ENCODE measurements at places on chromosomes 2 and 18.

- DNase-seq, result no peak
Observed at GRCh38 chr2:55001716-55002115, 48.5 kb downstream of the RTN4 start.

- DNase-seq, result no peak
Observed at GRCh38 chr2:46181789-46182530, 115.2 kb upstream of the EPAS1 start.

DNA sequence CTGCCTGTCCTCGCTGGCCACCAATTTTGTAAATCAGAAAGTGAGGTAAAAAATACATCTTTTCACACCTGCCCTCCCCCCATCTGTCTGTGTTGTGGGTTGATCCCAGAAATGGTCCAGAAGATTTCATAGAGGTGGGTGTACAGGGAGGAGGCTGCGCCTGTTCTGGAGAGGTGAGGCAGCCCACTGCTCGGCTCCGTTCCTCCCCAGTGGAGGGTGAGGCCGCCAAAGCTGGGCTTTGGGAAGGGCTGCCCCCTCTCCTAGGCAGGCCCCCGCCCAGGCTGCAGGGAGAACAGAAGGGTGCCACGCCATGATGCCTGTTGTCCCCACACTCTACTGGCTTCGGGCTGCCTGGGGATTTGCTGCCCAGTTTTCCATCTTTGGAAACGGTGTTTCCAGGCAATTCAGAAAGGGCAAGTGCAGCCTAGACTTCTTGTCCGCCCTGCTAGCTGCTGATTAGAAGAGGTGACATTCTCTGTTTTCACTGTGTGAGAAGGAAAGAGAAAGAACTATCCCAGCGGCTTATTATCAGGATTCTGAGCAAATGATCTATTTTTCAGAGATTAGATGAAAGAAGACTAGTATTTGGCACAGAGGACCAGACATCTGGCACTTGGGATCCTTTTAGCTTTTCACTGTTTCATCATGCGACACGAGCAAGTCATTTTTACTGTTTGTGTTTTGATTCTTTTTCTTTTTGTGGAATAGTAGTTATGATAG, 18.7 kb downstream of the SMARCAL1 start:
- DNase-seq, result no peak

GRCh38 chr2:200077210-200077650, 121.8 kb downstream of the MAIP1 start:
- DNase-seq, result no peak

DNA sequence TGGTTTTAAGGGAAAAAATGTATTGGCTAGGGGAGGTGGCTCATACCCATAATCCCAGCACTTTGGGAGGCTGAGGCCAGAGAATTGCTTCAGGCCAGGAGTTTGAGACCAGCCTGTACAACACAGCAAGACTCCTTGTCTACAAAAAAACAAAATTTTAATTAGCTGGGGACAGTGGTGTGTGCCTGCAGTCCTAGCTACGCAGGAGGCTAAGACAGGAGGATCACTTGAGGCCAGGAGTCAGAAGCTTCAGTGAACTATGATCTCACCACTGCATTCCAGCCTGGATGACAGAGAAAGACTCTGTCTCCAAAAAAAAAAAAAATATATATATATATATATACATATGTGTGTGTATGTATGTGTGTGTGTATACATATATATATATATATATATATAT, 18.5 kb downstream of the CCDC88A start:
- DNase-seq, result no peak

GRCh38 chr2:118091140-118091478, 2.8 kb downstream of the INSIG2 start:
- no peak for DNase-seq

DNA sequence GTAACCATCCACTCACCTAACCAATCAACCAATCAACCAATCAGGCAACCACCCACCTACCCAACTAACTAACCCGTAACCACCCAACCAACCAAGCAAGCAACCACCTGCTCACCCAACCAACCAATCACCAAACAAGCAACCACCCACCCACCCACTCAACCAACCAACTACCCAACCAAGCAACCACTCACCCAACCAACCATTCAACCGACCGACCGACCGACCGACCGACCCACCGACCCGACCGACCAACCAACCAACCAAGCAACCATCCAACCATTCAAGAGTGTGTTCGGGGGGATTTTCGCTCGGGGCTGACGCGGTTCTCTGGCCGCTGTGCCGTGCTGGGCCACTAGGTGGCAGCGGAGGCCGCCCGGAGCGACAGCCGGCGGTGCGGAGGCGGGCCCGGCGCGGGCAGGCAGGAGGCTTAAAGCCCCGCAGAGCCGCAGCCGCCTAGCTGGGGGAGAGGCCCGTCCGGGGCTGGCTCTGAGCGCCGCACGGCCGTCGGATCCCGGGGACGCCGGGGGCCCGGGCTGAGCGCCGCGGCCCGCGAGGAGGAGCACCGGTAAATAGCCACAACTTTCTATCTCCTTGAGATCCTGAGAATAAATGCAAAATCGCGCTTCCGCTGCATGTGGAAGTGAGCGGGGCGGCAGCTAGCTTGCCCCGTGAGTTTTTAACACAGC, at the start of gene MC5R:
Gene MC5R (plus strand): TSS at position 443 of the 689 bp plus-strand sequence. CDS start 1,617 bp downstream, outside the sequence.
- DNase-seq, result peak; percentile 26

DNA sequence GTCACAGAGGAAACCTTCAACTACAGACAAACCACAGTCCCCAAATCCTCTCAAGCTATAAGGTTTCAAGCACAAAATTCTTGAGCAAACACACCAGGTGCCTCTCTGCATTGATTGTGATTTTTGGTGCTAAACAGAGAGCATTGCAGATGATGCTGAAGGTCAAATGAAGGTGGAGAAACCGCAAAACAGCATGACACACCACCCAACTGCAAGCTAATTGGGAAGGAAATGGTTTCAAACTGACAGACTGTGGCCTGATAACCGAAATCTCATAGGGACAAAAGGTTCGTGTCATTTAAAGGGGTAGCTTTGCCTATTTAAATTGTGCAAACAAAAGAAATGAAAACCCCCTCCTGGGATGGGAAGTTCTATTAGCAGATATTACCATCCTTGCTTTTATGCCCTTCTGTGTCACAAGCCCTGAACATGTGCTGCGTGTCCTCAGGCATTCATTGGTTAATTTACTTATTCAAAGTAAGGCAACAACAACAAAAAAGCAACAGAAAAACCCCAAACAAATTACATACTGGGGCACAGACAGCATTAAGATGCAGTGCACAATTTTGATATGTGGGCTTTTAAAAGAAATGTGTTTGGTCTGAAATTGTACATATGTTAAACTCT, 154.9 kb downstream of the AQP4 start:
- DNase-seq, result no peak

GRCh38 chr2:23093513-23093912, 291.5 kb upstream of the KLHL29 start:
- no peak for DNase-seq

DNA sequence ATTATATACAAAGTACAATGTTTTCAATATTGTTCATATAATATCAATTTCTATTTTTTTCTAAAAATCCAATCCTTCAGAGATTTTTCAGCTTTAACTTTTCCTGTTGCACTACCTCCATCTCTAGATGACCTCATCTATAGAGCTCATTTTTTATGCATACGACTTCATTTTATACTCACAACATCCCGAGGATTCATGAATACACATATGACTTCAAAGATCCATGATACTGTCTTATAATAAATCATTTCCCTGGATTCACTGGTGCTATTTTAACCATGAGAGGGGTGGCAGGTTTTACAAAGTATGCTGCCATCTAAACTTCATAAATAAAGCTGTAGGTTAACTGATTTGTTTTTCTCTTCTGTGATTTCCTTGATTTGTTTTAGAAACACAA, 694.6 kb downstream of the EPHA4 start:
- no peak for DNase-seq

GRCh38 chr2:117562654-117563053, 251.8 kb upstream of the DDX18 start:
- no peak for DNase-seq

- no peak for DNase-seq
Observed at GRCh38 chr2:131033786-131034121, 59.5 kb downstream of the FAM168B start.

DNA sequence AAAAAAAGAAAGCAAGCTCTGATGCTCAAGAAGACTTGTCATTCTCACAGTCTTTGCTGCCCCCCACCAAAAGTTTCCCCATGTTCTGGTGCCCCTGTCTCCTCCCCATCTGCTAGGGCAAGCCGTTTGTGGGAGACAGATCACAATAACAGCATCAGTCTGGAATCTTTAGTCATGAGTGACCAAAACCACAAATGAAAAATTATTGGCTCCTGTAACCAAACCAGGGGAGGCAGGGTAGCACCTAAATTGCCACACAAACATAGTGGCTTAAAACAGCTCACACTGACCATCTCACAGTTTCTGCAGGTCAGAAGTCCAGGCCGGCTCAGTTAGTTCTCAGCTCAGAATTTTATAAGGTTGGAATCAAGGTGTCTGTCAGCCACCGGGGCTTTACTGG, 9.1 kb upstream of the B3GNT7 start:
- DNase-seq, result no peak

DNA sequence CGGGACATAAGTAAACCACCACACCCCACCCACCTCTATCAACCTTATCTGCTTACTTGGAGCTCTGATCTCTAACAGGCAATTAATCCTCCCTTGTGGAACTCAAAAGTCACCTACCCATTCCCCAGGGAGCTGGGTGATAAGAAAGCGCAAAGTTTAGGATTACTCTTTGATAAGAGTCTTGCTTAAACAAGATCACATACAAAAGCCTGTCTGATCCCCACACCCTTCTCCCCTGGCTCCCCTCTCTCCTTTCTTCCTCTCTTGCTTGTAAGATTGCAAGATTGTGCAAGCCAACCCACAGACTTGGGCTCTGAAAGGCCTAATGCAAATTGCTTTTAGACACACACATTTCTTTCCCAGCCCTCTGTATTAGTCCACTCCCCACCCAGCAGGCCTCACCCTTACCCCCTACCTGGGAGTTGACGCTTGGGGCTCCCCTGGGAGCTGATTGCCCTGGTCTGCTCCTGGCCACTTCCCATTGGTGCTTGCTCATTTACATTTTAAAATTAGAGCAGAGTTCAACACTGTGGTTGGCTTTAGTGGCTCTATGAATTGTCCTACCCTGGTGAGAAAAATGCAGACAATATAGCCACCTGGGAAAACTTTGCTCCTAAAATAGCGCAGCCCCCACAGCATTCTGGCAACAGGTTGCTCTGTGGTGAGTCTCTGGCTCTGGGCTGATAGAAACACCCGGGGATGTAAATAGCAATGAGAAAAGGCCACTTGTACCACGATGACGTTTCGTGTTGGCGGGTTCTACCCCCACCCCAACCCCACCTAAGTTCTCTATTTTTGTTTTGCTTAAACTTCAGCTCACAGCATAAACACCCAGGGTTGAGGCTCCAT, 92.8 kb upstream of the MSH2 start:
- DNase-seq, result peak; percentile 64

DNA sequence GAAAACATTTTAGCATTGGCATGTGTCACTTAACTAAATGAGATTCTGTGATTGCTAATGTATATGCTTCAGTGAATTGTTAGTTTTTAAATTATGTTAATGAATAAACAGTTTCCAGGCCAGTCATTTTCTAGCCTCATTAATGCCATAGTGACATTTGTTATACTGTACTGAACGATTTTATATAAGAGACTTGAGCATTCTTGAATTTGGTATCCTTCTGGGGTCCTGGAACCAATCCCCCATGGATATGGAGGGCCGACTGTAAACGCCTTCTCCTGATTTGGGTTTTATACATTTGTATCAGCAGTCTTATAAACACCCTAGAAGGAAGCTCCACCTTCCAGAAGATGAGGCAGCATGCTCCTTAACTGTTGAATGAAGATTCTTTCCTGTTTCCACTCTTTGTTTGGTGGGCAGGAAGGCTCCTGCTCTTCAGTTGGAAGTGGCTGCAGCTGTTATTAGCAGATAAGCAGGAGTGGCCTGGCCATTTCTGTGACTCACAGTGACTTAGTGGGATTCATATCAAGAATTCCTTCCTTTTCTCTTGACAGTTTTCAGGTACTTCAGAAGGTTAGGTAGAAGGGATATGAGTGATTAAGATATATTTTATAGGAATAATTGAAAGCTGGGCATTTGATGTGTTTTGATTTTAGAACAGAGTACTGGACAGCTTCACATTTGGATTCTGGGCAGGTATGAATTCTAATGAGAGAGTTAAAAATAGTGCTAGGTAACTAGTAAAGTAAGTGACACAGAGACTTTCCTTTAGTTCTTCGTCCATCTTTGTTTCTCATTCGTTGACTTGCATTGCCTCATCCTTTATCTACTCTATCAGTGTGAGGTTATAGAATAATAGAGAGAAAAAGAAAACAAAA, 124.9 kb downstream of the PLCL1 start:
- no peak for DNase-seq

DNA sequence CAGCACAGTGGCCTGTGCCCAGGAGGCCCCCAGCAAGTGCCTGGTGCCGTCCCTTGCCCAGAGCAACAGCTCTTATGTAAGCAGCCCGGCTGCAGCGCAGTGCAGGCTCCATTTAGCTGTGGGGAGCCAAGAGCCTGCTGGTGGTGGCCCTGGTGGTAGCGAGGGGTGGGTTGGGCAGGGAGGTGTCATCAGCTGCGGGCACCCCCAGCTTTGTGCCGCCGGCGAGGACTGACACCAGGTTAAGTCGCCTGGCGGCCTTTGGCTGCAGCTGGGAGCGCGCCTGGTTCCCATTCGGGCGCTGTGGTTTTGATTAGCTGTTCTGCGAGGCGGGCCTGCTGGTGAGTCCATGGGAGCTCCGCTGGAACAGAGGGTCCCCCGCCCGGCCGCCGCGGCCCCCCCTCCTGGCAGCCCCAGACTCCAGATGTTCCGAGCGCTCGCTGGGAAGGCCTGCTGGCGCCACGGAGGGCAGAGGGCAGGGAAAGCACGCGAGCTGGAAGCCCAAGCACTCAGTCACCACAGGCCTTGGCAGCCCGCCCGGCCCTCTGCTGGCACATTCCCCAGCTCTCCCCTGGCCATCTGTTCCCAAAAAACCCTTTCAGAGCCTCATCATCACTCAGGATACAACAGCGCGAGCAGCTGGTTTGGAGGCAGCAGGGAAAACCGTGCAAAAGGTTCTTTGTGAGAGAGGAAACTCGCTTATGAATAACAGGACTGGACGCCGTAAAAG, 18.4 kb downstream of the ATOH8 start:
- peak; percentile 99 for DNase-seq

DNA sequence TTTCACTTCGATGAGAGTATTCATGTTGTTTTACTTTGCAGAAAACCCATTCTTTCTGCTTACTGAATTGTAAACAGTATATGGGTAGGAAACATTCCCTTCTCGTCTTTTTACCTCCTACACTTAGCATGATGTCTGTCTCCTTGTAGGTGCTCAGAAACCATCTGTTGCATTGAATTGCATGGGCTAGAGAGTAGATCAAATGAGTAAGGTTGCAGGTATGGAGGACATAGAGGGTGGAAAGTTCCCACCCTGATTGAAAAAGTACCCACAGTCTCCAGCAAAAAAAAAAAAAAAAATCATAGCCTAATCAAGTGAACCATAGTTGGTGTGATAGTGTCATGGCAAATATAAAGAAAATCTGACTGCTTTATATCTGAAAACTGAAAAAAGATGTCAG, 1.7 kb downstream of the CYTIP start:
- no peak for DNase-seq

GRCh38 chr2:16620590-16620989, 45.0 kb downstream of the CYRIA start:
- DNase-seq, result no peak

- peak; percentile 3 for DNase-seq
Observed at GRCh38 chr18:27413495-27414401, 228.6 kb upstream of the CHST9 start.

All from hippocampal formation (tissue), 2 donors.